Left cardiac atrium (tissue), 4 donors: ENCODE measurements at places on chromosomes 13 and 19.

- DNase-seq, result no peak
Observed at GRCh38 chr19:2719232-2719735, 1.9 kb downstream of the DIRAS1 start.

DNA sequence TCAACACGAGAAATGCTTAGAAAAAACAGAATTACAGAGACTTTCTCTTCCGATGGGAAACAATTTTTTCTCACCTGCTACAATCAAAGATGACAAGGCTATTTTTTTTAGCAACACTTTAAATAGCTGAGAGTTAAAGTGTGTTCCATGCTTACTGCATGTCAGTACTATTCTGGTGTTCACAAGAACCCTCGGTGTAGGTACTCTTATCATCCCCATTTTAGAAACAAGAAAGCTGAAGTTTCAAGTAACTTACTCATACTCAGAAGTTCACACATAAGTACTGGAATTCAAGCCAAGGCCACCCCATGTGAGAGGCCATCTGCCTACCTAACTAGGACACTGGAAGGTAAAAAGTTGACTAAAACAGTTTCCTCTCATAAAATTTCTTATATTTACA lies 9.0 kb upstream of the TNFRSF19 start:
- no peak for DNase-seq

- DNase-seq, result no peak
Observed at GRCh38 chr13:31286930-31287329, 87.2 kb downstream of the B3GLCT start.

- DNase-seq, result no peak
Observed at GRCh38 chr13:73960474-73960873, 173.7 kb downstream of the KLF12 start.

- peak; percentile 87 for DNase-seq
Observed at GRCh38 chr19:3450796-3451411, 29.4 kb downstream of the SMIM24 start.

DNA sequence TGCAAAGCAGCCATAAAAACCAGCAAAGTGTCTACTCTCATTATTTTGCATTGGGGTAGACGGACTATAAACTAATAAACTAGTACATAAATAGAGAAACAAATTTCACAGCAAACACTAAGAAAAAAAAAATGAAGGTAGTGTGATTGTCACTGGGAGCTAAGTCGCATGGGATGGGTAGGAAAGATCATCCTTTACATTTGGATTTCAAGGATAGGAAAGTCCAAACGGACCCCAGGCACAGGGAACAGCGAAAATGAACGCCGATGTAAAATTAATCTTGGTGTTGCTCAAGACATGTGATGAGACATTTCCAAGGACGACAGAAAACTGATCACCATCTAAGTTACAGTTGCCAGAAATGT lies 690 bp upstream of the SGTA start:
- no peak for DNase-seq

- no peak for DNase-seq
Observed at GRCh38 chr13:111909501-111909900, 157.4 kb upstream of the SOX1 start.

DNA sequence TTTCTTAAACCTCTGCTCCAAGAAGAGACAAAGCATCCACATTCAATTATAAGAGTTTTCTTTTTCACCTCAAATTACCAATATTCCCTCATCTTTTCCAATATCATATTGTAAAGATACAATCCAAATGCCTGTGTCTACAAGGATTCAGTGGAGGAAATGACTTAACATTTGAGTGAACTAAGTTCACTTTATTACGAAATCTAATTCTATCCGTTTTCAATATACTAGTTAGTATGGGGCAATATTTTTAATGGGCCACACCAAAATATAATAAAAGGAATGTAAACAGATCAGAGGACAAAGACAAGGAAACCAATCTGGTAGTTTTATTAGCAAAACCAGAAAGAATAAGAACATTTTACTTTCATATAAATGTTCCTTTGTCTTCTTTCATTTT lies 136.0 kb downstream of the DCLK1 start:
- no peak for DNase-seq

- no peak for DNase-seq
Observed at GRCh38 chr13:37485756-37486155, 112.8 kb downstream of the POSTN start.
